ENCODE measurements at places on chromosomes 16 and 17.

DNA sequence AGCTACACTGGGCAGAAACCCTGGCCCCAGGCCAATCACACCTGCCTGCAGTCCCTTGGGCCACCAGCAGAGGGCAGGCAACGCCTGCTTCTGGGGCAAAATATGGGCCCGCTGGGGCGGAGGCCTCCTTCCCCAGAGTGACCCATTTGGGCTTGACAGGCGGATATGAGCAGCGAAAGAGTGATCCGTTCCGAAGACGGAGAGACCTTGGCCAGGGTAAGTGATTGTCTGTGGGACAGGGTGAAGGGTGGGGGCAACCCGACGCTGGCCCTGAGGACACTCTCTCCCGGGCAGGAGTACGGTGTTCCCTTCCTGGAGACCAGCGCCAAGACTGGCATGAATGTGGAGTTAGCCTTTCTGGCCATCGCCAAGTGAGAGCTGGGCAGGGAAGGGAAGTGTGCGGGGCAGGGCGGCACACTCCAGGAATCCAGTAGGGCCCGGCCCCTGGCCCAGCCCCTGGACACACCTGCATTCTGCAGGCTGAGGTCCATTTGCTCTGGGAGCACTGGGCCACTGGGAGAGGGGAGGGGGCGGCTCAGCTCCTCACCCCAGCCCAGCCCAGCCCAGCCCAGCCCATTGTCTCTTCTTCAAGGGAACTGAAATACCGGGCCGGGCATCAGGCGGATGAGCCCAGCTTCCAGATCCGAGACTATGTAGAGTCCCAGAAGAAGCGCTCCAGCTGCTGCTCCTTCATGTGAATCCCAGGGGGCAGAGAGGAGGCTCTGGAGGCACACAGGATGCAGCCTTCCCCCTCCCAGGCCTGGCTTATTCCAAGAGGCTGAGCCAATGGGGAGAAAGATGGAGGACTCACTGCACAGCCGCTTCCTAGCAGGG, 3.5 kb upstream of the NHERF1 start:
- DNase-seq: peak; percentile 92

DNA sequence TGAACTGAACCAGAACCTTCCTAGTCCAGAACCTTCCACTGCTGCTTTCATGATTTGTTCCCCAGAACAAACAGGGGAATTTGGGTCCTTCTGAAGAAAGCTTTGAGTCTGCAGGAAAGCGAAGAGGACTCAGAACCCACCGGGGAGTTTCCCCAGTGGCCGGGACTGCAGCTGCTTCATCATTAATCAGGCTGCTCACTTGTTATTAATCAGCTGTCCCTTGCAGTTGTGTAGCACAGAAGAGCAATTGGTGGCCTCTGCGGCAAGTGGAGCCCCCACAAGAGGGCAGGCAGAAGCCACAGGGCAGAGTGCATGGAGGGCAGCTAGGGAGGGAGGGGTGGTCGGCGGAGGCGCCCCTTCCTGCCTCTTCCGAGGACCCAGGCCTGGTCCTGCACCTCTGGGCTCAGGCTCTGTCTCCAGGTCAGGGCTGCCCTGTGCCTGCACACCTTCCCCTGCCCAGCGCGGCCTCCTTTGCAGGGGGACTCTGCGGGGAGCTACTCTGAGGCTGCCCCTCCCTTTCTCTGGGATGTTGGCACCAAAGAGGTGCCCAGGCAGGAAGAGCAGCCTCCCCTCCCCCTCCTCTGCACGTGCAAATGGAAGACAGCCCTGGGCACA, 6.9 kb downstream of the CCL17 start:
- no peak for DNase-seq

DNA sequence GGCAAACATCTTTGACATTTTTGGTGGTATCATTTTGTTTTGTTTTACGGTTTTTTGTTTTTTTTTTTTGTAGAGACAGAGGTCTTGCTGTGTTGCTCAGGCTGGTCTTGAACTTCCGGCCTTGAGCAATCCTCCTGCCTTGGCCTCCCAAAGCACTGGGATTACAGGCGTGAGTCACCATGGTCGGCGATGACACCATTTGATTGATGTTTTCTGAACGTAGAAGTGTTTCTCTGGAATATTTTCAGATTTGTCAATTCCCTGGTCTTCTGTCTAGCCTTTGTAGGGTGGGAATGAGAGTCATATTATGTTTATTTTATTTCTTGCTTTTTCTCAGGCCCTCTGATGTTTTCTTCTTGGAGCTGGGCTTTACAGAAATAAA, 32.2 kb upstream of the BRD7 start:
- no peak for DNase-seq

DNA sequence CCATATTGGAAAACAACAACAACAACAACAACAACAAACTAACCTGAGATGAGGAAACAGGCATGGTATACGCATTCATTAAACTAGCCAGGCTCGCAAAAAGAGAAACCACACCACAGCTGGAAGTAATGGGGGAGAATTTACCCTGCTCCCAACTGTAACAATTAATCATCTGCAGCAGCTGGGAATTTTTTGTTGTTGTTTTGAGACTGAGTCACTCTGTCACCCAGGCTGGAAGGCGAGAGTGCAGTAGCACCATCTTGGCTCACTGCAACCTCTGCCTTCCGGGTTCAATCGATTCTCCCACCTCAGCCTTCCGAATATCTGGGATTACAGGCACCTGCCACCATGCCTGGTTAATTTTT, 16.3 kb downstream of the PRPSAP1 start:
- DNase-seq: no peak

All from tibial nerve (tissue), 4 donors.